ENCODE measurements at places on chromosomes 3 and 15. TPM values are rescaled to one million over a fixed set of nuclear protein-coding genes. Genes with fewer than 3 reads are reported as not detected.

Gene BFSP2
- not detected for total RNA-seq

Gene ANXA2
- total RNA-seq = 21.8 TPM

Gene GPR176
- total RNA-seq = 20.6 TPM

Gene PLXND1
- total RNA-seq = 12.9 TPM

Gene COL6A6
- total RNA-seq = 0.22 TPM

Gene PAK6
- 0.90 TPM for total RNA-seq

Gene CHDH
- total RNA-seq = 1.5 TPM

Gene ANKUB1
- total RNA-seq = not detected

Gene KCNH8
- total RNA-seq = 2.3 TPM

Gene ALG1L2
- total RNA-seq = 0.59 TPM

Gene WWTR1
- 13.9 TPM for total RNA-seq

Gene CDHR4
- 0.12 TPM for total RNA-seq

Gene CPEB1
- total RNA-seq = 2.1 TPM

Gene CPN2
- total RNA-seq = not detected

Gene MASP1
- total RNA-seq = 3.3 TPM

Gene TEX9
- 8.3 TPM for total RNA-seq

Gene C3orf70
- 4.7 TPM for total RNA-seq

Gene PLS1
- 15.8 TPM for total RNA-seq

Gene TMEM202
- total RNA-seq = not detected

Gene MB21D2
- 15.1 TPM for total RNA-seq

Gene SNAP23
- 69.6 TPM for total RNA-seq

Gene ZPLD1
- 0.31 TPM for total RNA-seq

Gene CCR5
- not detected for total RNA-seq

Gene CP
- not detected for total RNA-seq

Gene IQCF5
- total RNA-seq = not detected

Gene SLC15A2
- total RNA-seq = 1.0 TPM

Gene STRIT1
- total RNA-seq = not detected

Gene UNC13C
- 0.03 TPM for total RNA-seq

Gene GHSR
- total RNA-seq = not detected

Gene MPI
- 106 TPM for total RNA-seq

Gene RTP1
- 0.43 TPM for total RNA-seq

Gene MRPL46
- total RNA-seq = 20.4 TPM

Gene B3GALNT1
- 13.8 TPM for total RNA-seq

Gene MOBP
- total RNA-seq = not detected

Gene MYL3
- total RNA-seq = not detected

Gene TGM5
- not detected for total RNA-seq

Gene CCR4
- not detected for total RNA-seq

Gene TRAT1
- total RNA-seq = not detected

Gene GPR15
- not detected for total RNA-seq

Gene DLL4
- total RNA-seq = 0.12 TPM

Gene AGTR1
- not detected for total RNA-seq

Gene CTXN2
- 0.60 TPM for total RNA-seq

Gene C2CD4B
- total RNA-seq = not detected

Gene SLTM
- 106 TPM for total RNA-seq

Gene CLDN16
- total RNA-seq = not detected

Gene EOMES
- not detected for total RNA-seq

Gene GOLGA8J
- not detected for total RNA-seq

Gene C15orf61
- 3.5 TPM for total RNA-seq

Gene SEMA6D
- total RNA-seq = 12.5 TPM

Gene ZMYND10
- total RNA-seq = 0.37 TPM

Gene FAIM
- 13.2 TPM for total RNA-seq

Gene CX3CR1
- not detected for total RNA-seq
